Breast epithelium (tissue), 4 donors: ENCODE measurements at places on chromosomes 3 and 15. TPM values are rescaled to one million over a fixed set of nuclear protein-coding genes. Genes with fewer than 3 reads are reported as not detected.

The DPPA2 gene
- total RNA-seq = not detected

DNA sequence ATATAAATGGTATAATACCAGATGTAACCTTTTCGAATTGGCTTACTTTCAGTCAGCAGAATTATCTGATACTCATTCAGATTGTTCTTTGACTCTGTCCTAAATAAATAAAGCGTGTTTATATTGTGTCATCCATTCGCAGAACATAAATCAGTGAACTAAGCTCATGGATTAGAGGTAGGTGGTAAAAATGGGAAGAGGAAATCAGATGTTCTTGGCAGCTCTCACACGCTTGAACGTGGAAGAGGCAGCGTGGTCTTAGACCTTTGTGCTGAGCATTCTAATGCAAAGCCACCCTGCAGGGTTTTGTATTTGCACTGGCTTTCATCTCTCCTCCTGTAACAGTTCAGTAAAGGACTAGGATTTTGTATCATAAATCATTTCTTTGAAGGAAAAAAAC lies 441.4 kb downstream of the GABRG3 start:
- DNase-seq = no peak

DNA sequence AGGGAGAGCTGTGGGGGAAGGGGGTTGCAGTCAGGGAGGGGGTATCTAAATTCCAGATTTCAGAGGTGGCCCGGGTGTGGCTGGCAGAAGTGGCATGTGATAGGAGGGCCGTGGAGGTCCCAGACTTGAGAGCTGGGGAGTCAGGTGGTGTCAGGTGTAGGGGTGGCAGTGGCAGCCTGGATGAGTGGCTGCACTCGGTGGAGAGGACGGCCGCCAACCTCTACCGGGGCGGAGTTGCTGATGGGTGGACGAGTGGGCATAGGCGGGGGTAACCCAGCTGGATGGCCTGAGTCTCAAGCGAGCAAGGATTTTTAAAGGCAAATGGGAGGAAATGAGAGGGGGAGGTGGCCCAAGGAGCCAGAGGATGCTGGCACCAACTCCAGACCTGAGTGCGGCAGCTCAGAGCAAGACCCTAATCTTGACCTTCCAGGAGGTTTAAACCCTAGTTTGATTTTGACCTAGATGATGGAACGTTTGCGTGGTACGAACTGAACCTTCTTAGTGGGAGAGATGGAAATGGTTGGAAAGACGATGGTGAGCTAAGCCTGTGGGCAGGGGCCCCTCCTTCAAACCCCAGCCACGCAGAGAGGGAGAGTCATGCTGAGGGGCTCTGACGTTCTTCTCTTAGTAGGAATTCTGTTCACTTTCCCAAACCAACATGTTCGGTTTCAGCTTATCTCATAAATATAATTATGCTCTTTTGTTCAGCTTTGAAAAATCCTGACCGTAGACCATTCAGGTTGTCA lies 8.0 kb downstream of the TRAK1 start:
- no peak for DNase-seq

DNA sequence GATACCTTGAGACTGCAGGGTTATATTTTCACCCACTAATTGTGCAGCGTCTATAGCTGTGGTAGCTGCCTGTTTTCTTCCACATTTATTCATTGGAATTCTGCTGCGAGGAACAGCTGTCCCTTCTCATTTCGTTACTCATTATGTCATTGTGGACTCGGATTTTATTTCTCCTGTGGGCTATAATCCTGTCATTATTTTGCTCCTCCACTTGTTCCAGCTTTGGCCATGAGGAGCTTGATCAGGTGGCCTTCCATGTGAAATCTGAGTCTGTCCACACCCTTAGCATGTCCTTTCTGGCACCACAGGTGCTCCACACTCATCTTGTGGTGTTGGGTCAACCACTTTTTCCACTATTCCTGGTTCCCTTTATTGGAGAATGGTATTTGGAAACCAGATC lies 14.8 kb downstream of the LYSMD4 start:
- no peak for DNase-seq

- no peak for DNase-seq
These were observed 123.5 kb upstream of the CRBN start for GRCh38 chr3:3302964-3303363.

DNA sequence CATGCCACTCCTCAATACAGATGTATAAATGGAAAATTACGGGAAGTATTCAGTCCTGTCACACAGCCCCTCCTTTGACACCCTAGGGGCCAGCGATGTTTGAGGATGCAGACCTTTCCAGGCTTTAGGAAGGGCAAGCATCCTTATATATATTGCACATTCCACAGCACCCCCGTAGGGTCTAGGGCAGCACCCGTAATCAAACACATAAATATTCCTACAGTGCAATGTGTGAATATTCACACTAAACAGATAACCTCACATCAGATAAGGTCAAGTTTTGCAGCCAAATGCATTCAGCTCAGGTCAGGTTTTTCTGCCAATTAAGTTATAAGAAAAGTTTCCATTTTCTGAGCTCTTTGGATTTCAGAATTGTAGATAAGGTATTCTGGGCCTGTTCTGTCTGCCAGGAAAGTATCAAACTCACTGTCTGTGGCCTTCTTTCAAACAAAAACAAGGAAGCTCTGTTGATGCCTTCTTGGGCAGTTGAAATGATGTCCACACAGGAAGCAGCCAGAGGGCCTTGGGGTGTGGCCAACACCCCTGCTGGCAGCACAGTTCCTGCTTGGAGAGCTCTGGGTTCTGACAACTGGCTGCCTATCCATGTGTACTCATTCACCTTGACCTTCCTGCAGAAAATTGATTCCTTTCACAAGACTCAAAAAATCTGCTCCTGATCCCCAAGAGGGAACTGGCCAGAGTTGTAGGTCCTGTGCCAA lies 427.0 kb downstream of the NTRK3 start:
- no peak for DNase-seq

DNA sequence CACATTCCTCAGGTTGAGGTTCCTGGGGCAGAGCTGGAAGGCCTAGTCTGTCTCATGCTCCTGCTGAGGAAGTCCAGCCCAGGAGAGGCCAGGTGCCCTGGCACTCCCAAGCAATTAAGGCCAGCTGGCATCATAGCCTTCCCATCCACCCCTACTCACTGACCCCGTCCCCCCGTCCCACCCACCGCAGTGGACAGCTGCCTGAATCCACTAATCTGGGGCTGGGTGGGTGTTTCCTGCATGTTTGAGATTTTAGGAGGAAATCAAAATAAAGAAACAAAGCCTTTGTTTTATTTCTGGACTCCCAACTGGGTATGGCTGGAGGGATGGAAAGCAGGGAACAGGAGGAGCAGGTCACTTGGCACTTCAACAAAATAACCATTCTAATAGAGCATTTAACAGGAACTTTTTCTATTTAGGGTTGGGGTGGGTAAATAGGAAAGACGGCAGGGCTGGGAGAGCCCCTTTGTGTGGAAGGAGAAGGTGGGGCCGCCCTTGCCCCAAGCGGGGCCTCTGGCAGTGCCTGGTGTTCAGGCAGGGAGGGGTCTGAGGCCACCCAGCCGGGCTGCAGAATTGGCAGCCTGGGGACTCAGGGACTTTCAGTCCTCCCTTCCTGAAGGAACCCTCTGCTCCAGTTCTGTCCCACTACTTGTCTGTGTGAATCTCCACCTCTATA lies 8.5 kb downstream of the MRAS start:
- no peak for DNase-seq

GRCh38 chr3:4865714-4866113 lies 113.5 kb upstream of the BHLHE40 start:
- DNase-seq = no peak

GRCh38 chr3:126522363-126522788 lies 1.6 kb upstream of the CHST13 start:
- peak; percentile 34 for DNase-seq

GRCh38 chr3:197858598-197858997 lies 67.5 kb downstream of the LRCH3 start:
- no peak for DNase-seq

DNA sequence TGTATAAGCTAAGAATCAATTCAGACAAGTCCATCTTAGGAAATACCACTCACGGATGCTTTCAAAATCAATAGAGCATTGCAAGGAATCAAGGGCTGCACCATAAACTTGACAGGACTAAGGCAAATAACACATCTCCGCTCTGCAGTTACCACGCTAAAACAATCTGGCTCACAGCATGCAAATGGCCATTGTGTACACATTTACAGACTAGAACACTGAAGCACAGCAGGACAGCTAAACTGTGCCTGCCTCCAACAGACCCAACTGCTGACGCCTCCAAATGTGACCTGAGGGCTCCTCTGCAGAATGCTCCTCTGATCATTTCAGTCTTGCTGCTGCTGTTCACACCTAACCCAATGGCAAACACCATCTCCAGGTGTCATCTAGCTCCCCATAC lies 104.3 kb downstream of the MEX3B start:
- DNase-seq = no peak
